Mucosa of descending colon (tissue), 3 donors: ENCODE measurements at places on chromosomes 3 and 15. TPM values are rescaled to one million over a fixed set of nuclear protein-coding genes. Genes with fewer than 3 reads are reported as not detected.

ZNF80 gene
- total RNA-seq = not detected

CERS3 gene
- not detected for total RNA-seq

ZDHHC23 gene
- total RNA-seq = 66.7 TPM

LYSMD4 gene
- total RNA-seq = 6.4 TPM

ARHGEF26 gene
- total RNA-seq = 46.4 TPM

PP2D1 gene
- not detected for total RNA-seq

PIGZ gene
- 131 TPM for total RNA-seq
